HT1080 (cell line): ENCODE measurements at places on chromosomes 4 and X.

- DNase-seq: no peak
Observed at GRCh38 chr4:155855897-155856296, 10.2 kb downstream of the ASIC5 start.

- DNase-seq: peak; percentile 1
Observed at GRCh38 chr4:23882976-23883531, 6.8 kb downstream of the PPARGC1A start.

DNA sequence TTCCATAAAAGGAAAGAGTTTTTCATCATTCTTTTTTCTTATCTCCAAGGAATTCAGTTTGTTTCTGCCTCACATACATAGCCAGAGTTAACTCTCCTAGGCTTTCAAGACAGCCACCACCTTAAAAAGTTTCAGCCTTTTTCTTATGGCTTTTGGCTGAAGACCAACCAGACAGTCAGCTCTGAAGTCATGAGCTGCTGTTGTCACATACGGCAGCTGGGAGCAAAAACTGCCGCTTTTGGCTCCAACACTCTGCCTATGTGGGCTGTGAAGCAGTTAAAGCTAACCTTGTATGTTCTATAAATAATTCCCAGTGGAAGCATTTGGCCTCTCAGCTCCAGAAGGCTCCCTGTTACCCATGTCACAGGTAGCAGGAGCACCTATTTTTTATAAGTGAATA lies 104.1 kb downstream of the KLHL4 start:
- no peak for DNase-seq

DNA sequence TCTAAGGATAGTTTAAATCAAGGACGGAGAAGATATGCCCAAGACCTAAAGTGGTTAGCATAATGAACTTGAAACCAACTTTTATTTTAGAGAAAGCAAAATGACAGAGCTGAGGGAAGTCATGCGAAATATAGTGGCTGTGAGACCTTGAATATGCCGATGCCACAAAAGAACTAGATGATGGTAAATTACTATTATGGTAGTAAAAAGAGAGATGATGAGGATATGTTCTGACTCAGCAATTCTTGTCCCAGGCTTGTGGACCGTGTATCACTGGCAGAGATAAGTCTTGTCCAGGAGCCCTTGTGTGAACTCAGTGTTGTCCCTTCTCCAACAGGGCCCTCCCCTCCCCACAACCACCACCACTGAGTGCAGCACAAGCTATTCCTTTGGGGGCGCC lies 1605.6 kb upstream of the TENM3 start:
- DNase-seq: no peak

- DNase-seq: no peak
Observed at GRCh38 chr4:4852591-4853362, 6.7 kb upstream of the MSX1 start.

DNA sequence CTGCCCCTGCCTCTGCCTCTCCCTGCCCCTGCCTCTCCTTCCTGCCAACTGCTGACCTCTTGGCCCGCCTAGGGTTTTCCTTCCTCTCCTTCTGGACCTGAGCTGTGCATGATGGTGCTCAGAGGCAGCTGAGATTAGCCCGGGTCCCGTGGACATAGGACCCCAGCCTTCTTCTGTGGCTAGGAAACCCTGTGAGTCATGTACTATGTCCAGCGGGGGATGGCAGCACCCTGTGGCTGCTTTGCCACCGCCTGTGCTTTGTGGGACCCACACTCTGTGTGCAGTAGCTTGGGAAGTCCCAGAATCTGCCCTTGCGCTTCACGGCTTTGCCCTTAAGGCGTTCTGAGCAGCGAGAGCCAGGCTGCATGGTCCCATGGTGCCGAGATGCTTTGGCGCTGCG lies 105.5 kb upstream of the PSAPL1 start:
- peak; percentile 72 for DNase-seq

GRCh38 chrX:96453139-96453538 lies 231.5 kb upstream of the DIAPH2 start:
- DNase-seq: no peak

DNA sequence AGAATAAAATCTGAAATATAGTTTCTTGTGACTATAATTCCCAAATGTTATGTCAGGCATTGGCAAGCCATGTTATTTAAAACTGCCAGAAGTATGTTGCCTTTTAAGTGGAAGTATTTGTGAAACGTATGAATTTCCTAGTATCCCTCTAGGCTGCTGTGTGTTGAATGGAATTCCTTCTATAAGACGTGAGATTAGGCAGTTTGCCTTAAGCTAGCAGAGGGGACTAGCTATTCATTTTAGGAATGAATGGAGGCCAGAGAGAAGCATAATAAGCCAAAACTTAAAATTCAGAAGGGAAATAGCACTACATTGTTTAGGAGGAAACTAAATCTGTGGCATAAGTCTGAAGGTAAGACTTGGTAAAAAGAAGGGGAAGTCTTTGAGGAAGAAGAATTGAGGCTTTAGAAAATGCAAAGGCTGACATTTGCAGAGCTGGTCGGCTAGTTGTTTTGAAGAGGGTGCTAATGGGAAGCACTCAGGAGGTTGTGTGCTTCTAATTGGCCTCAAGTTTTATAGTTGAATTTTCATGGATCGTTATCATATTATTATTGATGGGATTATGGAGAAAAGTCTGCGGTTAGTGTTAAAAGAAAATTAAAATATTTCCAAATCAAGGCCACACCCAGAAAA lies 57.1 kb downstream of the TMEM131L start:
- no peak for DNase-seq

GRCh38 chr4:106451091-106451490 lies 82.5 kb upstream of the GIMD1 start:
- no peak for DNase-seq

DNA sequence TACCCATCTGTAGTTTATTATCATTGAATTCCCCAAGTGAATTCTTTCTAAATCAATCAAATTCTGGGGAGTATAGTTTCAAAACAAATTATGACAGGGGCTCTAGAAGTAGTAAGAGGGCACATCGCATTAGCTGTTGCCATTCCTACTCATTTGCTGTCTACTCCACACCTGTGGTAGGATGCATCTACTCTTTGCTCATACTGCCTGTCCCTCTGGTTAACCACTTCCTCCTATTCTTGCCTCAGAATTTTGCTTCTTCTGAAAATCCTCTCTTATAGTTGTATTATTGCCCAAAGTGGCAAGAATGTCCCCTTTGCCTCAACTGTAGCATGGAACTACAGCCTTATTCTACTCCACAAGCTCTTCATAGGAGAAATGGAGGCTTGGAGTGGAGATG lies 12.7 kb upstream of the DGKK start:
- DNase-seq: no peak

GRCh38 chr4:164357957-164358356 lies 396.0 kb upstream of the SMIM31 start:
- peak; percentile 52 for DNase-seq

DNA sequence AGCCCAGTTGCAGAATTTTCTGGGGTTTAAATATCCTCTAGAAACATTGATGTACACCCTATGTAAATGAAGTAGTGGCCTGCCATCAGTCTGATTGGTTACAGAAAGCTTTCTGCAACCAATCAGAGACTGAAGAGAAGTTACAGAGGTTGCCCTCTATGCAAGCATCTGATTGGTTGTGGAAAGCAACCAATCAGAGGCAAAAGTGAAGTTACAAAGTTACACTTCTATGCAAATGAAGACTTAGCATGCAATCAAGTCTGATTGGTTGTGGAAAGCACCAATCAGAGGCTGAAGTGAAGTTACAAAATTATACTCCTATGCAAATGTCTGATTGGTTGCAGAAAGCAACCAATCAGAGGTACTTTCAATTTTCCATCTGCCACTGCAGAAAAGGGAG lies 51.9 kb upstream of the USP9X start:
- no peak for DNase-seq

GRCh38 chr4:93216646-93217045 lies 611.9 kb upstream of the ATOH1 start:
- DNase-seq: no peak

GRCh38 chr4:38857354-38858096 lies 908 bp upstream of the TLR6 start:
- peak; percentile 94 for DNase-seq

- no peak for DNase-seq
Observed at GRCh38 chr4:65789805-65790204, 119.5 kb upstream of the EPHA5 start.

DNA sequence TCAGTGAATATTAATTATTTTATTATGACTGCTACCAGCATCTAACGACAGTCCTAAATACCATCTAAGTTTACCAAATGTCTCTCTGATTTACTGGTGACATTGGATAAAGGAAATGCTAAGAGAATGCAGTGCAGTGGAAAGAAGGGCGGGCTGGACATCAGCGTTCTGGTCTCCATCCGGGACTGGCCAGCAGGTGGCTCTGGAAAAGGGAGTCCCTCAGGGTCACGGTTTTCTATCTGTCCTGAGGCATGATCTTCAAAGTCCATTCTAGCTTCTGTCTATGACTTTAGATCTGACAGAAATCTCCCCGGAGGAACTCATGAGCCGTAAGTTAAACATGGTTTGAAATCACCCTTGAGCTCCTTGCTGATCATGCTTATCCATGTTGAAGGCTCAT lies 3.3 kb downstream of the TRIM2 start:
- peak; percentile 37 for DNase-seq

DNA sequence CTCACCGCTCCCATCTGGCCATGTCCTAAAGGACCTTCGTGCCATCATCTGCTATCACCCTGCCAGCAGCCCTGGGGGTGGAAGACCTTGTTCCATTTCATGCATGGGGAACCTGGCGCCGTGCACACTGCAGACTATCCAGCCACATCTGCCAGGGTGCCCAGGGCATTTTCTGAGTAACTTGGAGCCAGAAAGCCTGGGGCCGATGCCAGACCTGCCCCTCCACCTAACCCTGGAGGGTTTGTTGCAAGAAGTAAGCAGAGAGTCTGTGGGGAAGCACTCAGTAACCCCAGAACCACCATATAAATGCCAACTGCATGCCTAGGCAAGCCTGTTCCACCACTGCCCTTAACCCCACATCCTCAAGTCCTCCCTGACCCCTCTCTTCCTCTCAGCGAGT lies 7.3 kb downstream of the HAUS7 start:
- DNase-seq: no peak

DNA sequence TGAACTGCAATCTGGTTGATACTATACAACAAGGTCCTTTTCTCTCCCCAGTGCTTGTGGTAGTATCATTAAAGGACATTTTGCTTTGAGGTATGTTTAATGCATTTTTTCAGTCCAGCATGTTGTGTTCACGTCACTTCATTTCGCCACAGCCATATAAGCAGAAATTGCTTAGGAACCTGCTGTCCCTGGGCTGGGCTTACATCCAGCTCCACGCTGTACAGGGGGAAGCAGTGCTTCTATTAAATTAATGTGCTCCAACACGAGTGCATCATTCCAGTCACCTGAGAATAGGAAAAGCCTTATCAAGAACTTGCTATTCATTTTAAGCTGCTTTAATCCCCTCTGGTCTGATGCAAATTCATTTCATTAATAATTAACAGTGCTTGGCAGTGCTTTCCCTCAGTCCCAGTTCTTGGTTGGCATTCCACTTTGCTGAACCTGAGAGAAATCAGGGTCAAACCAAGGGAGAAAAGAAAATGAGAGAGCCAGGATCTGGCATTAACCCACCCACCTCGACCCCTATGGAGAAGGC lies 47.4 kb upstream of the PTCHD1 start:
- DNase-seq: no peak

- no peak for DNase-seq
Observed at GRCh38 chr4:152988721-152989553, 52.8 kb downstream of the FHDC1 start.

- DNase-seq: no peak
Observed at GRCh38 chrX:121093011-121093410, 45.6 kb downstream of the GLUD2 start.

DNA sequence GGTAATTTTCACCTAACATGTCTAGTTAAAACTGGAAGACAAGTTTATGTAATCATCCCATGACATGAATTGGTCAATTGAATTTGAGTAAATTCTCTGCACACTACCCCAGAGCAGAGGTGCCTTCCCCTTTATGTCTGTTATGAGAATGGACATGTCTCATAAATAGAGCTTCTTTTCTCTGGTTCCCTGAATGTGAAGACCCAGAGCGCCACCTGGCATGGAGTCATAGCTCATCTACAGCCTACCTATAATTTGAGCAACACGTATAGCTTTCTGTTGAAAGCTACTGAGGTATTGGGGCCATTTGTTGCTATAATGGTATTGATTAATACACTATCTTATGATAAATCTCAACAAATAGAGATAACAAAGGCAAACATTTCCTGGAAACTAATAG lies 626.5 kb upstream of the GALNTL6 start:
- no peak for DNase-seq

GRCh38 chr4:184281231-184282139 lies 63.8 kb upstream of the ENPP6 start:
- no peak for DNase-seq

DNA sequence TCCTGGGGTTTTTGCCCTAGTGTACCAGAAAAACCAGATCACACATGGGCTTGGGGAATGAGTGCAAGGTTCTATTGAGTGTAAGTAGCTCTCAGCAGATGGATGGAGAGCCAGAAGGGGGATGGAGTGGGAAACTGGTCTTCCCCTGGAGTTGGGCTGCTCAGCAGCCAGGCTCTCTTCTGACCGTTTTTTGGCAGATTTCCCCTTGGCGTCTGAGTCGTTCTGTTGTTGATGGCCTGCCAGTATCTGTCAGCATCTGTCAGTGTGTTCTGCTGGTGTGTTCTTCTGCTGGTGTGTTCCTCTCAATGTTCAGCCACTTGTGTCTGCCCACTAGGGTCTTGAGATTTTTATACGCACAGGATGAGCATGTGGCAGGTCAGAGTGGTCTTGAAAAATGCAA lies 633.9 kb upstream of the CPEB2 start:
- DNase-seq: no peak

GRCh38 chrX:149248073-149248625 lies 257.0 kb downstream of the IDS start:
- peak; percentile 51 for DNase-seq

DNA sequence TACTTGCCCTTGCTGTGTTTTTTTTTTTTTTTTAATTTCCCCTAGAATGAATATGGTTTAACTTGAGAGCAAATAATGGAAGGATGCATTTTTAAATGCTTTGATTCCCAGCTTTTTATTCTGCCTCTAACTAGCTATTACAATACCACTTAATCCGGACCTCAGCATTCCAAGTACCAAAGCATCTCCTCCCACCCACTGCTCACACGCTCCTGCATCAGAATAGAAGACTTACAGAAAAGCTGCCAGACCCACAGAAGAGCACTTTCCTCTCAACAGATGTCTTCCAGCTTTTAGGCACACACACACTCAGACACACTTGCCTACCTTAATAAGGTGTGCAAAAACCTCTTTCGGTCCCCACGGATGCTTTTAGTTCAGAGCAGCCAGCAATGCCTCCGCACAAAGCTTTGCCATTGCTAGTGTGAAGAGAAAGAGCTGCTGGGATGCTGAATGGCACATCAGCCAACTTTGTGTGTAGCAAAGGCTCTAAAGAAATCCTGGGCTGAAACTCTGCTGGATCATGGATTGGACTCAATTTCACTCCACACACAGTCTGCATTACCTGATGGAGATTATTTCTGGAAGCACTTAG lies 1056.2 kb downstream of the DMD start:
- no peak for DNase-seq
